ENCODE measurements at places on chromosomes 3 and 15.

- DNase-seq, result no peak
These were observed 347.7 kb upstream of the ARPP21 start for GRCh38 chr3:35291471-35292236.

DNA sequence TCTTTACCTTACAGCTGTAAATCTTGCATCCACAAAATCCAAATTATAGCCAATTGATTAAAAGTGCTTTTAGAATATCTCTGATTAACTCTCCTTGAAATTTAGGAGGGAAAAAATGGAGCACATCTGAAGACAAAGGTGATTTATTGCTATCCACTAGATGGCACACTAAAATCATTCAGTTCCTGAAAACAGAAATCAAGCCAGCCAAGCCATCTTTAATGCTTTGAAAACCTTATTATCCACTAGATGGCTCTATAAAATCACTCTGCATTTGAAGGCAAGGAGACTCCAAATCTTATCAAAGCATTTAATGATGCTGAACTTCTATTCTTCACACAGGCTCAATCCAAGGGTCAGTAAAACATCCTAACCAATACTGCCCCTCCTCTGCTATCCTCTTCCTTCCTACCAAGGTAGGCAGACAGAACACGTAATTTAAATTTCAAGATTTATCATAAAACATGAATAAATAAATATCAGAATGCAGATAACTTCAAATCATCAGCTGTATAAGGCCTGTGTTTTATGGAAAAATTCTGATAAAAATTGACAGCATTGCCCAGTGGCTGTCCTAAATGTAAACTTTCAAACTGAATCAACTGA lies 48.4 kb downstream of the GOLIM4 start:
- DNase-seq, result no peak

GRCh38 chr3:171358881-171359198 lies 101.4 kb downstream of the TNIK start:
- no peak for DNase-seq

GRCh38 chr15:53193149-53193548 lies 403.0 kb upstream of the ONECUT1 start:
- no peak for DNase-seq

DNA sequence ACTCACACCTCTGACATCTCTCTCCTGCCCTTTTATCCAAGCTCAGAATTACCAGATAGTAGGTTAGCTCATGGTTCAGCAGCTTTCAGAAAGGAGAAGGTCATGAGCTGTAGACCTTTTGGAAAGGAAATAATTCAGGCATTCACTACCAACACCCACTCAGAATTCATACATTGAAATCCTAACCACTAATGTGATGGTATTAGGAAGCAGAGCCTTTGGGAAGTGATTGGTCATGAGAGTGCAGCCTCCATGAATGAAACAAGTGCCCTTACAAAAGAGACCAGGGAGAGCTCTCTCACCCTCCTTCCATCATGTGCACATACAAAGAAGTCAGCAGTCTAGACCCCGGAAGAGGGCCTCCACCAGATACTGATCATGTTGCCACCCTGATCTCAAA lies 315.8 kb upstream of the CCDC54 start:
- DNase-seq, result no peak

Measured in stimulated activated effector memory CD8-positive, alpha-beta T cell treated with anti-CD3 and anti-CD28 coated beads, Interleukin-12 subunit alpha, Interleukin-12 subunit beta, amount 100 ng/mL, for 72 hours (primary cell).